ENCODE measurements at places on chromosomes 1 and 21. TPM values are rescaled to one million over a fixed set of nuclear protein-coding genes. Genes with fewer than 3 reads are reported as not detected.

Gene NUDT4B
- 1.1 TPM for total RNA-seq

Gene EMC1
- 29.1 TPM for total RNA-seq

Gene RIPK4
- not detected for total RNA-seq

Gene SERPINC1
- 0.23 TPM for total RNA-seq

Gene LRRIQ3
- total RNA-seq = 0.63 TPM

Gene HCRTR1
- not detected for total RNA-seq

Gene KCNN3
- total RNA-seq = not detected

Gene PPCS
- 46.8 TPM for total RNA-seq

Gene CD160
- total RNA-seq = not detected

Gene FAM167B
- 1.1 TPM for total RNA-seq

Gene PLD5
- total RNA-seq = not detected

Gene LCE1E
- total RNA-seq = not detected

Gene SERTAD4
- not detected for total RNA-seq

Gene KLF17
- not detected for total RNA-seq

Gene SPATA6
- total RNA-seq = 0.55 TPM

Gene GUCA2A
- not detected for total RNA-seq

Gene GNAT2
- not detected for total RNA-seq

Gene PGLYRP4
- total RNA-seq = not detected

Gene S100A2
- 0.85 TPM for total RNA-seq

Gene GCSAML
- total RNA-seq = not detected

Gene MAGOH
- total RNA-seq = 65.9 TPM

Gene LCE3D
- total RNA-seq = not detected

Gene SIK1
- total RNA-seq = 3.4 TPM

Measured in activated CD4-positive, alpha-beta memory T cell treated with anti-CD3 and anti-CD28 coated beads, Interleukin-2, amount 10 ng/mL, durations not matched to agents 7 days and 5 days (primary cell).